Stimulated activated CD8-positive, alpha-beta memory T cell treated with anti-CD3 and anti-CD28 coated beads, Interleukin-4, amount 100 ng/mL, for 1 hour (primary cell): ENCODE measurements at places on chromosomes 4 and X.

- no peak for DNase-seq
Measured at GRCh38 chr4:113878668-113879067, 100.8 kb downstream of the ARSJ start.

DNA sequence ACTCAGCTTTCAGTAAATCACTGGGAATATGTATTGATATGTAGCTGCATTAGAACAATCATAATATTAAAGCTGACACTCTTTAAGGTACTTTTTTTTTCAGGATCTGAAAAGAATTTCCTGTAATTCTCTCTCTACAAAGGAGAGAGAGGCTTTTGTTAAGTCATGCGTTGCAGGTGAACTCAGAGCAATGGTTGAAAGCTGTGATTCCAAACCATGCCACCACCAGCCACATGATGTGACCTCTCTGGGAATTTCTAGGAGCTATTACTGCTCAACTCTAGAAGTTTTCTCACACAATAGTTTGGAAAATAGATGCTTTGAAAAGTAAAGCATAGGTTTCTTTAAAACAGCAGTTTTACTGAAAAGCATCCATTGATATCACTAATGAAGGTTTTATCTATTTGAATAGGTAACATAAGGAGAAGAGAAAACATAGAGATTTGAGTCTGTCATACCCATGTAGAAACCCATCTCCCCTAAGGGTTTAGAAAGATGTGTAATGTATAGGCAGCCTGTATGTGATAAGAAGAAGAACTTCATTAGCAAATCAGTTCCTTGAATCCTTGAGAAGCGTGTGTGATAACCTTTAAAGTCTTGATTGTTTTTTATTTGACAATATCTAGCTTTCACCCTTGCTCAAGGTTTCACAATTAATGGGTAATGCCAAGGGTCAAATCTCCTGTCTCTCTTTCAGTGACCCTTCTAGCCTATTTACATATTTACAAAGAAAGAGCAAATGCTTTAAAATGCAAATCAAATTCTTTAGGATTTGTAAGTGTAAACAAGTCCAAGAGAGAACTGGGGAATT is 161.0 kb upstream of the ANKRD50 start:
- no peak for DNase-seq

- DNase-seq, result no peak
Measured at GRCh38 chrX:84336646-84337045, 148.6 kb upstream of the RPS6KA6 start.

DNA sequence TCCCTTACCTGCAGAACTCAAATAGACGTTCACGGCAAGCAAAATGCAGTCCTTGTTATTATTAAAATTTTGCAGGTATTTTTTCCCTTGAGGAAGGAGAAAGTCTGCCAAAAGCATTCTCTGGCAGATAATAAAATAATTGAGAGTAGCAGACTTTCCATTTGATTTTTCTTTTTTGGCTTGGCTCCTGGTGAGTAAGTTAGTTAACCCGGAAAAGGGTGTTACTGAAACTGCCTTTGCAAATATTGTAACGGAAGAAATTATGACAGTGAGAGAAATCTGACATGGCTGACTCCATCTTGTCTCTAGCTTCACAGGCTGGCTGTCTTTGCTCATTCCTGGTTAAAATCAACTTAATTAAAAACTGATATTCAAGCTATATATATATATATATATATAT is 100.5 kb downstream of the GPR143 start:
- no peak for DNase-seq

DNA sequence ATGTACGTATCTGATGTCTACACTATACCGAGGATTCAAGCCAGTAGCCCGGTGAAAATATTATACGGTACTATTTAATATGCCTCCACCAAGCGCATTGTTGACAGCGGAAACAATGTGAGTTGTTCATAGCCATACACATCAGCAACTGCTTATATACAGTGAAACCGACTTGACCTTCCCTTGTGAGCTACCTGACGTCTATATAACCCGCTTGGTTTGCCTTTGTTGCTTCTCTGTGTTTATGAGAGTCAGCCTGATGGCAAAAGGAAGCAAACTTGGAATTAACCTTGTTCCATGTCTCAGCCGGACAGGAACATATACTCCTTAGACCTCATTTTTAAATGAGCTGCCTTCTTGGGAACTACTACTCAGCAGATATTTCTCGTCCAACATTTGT is 211.8 kb downstream of the DCTD start:
- no peak for DNase-seq

GRCh38 chr4:925171-925570 is 6.9 kb downstream of the GAK start:
- DNase-seq, result no peak

DNA sequence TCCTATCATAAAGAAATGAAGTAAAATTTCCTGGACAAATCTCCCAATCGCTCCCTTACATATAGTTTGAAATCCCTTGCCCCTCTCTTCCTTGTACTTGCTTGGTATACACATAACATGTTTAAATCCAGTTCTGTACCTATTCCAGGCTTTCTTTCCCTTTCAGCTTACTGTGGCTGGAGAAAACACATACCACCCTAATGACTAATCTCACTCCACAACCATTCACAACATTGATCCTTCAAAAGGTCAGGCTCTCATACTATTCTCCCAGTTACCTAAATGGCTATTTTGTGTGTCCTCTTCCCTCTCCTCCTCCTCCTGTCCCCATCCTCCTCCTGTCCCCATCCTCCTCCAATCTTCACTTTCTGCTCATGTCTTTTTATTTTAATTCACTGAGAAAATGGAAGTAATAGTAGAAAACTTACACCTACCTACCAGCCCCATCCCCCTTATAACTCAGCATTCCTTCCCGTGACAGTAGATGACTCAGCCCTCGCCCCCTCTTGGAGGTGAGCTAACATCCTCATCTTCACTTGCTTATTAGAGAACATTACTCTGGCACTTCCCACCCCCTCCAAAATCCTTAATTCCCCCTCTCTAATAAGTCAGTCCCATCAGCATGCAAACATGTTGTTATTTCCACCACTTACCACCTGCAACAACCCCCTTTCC is 77.5 kb downstream of the IL15 start:
- no peak for DNase-seq

DNA sequence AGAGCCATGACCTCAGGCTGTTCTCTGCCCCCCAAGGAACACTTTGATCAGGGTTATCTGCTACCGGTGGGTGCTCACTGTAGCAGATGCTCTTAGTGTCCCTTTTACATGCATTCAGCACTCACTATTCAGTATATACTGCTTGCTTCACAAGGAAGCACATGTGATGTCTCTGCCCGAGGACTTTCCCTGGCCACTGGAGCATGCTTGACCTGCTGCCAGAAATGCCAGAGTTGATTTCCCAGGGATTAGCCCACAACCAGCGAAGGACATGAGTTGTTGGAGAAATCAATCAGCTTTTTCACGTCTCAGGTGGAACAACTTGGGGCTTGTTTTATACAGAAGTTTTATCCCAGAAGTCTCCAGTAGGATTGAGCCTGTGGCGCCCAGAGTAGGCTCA is 51.2 kb upstream of the RPS6KA3 start:
- DNase-seq, result no peak

GRCh38 chr4:26870576-26871262 is 10.1 kb downstream of the STIM2 start:
- no peak for DNase-seq

GRCh38 chr4:106444557-106444956 is 76.0 kb upstream of the GIMD1 start:
- no peak for DNase-seq

- DNase-seq, result no peak
Measured at GRCh38 chr4:14111730-14112181, 484.2 kb upstream of the BOD1L1 start.

DNA sequence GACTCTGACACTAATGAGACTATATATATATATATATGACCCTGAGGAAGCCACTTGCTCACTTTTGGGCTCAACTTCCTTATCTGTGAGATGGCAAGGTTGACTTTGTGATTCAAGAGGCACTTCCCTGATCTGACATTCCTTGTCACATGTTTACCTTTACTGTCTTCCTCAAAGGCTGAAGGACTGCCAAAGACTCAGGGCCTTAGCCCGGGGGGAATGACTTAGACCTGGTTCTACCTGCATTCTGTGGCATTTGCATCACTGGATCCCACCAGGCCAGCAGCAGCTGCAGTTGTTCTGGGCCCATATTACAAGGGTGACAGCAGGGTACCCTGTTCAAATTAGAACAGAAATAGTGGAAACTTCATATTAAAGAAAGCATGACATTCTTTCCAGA is 3.1 kb upstream of the HS6ST2 start:
- DNase-seq, result no peak

DNA sequence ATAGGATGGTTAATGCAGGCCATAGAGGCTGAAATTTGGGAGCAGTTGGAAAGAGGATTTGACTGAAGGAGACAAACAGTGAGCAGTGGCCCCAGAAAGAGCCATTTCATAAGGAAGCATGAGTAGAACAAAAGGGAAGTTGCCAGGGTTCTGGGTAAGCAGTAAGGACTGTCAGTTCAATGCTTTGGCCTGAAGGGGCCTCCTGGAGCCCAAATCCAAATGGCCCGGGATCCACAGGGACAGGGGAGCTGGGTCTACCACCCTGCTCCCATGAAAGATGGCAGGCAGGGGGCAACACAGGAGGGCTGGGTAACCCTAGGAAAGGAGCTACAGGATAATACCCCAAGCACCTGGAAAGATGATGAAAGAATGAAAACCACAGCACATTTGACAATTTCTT is 4.1 kb upstream of the INTS6L start:
- no peak for DNase-seq

DNA sequence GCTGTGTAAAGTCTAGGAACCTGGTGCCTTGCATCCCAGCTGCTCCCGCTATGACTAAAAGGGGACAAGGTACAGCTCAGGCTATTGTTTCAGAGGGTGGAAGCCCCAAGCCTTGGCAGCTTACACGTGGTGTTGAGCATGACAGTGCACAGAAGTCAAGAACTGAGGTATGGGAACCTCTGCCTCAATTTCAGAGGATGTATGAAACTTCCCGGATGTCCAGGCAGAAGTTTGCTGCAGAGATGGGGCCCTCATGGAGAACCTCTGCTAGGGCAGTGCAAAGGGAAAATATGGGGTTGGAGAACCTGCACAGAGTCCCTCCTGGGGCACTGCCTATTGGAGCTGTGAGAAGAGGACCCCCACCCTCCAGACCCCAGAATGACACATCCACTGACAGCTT is 76.6 kb downstream of the DDX60 start:
- DNase-seq, result no peak

DNA sequence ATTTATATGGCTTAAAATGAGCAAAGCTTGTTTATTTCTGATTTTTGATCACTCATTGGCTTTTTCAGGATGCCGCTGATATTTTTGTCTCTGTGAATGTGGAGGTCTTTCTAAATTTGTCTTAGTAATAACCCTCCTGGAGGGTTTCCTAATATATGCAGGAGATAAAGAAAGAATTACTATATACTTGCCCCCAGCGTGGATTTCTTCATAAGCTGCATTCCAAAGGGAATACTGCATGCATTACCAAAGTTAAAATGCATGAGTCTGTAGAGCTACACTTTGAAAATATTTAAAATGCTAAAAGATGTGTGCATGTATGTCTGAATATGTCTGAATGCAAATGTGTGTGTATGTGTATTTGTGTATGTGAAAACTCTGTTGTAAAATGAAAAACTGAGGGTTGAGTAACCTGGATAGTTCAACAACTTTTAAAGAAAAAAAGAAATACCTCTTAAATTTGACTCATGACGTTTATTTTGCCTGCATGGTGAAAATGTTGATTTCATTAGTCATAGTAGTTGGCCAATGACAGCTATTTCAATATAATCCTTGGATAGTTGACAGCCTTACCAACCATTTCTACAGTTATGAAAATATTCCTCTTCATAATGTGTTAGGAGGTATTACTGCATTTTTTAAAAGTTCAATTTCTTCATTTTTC is 113.2 kb upstream of the ZNF827 start:
- no peak for DNase-seq
